ENCODE measurements at places on chromosomes 12 and 14.
A peak's percentile ranks its signal among the peaks of the same experiment; 100 is the strongest.

DNA sequence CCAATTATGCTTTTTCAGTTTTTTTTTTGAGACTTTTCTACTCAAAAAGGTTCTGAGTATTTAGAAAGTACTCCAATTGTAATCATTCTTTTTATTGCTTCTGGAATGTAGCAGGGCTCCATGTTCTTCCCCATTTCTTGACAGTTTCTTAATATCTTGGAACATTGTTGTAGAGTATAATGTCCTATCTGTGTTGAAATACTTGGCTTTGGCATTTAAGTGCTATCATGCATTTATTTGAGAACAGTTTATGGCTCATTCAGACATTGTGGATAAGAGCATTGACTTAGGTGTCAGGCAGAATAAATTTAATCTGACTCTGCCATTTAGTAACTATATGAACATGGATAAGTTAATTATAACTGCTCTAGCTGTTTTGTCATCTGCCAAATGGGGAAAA is 28.3 kb downstream of the ADIPOR2 start:
- DNase-seq: no peak

DNA sequence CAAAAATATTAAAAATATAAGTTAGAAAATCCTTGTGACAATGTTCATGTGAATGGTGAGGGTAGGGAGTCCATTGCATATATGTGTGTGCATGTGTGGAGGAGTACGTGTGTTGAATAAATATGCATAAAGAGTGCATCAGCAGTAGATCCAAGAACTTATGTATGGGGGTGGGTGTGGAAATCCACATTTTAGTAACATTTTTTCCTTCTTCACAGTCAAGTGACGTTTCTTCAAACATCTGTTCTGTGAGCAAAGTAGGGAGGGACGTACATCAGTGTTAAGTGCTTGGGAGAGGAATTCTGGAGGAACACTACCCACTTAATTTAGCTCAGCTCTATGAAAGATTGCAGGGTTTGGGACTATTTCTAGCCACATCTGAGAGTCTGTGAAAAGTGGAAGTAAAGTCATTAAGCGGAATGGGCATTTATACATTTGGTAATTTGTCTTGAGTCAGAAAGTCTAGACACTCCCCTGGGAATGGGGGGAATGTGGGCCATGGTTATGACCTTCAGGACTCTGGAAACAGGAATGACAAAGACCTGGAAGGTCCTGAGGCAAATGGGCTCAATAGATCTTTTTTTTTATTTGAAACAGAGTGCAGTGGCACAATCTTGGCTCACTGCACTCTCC is 156.4 kb upstream of the PLXNC1 start:
- DNase-seq: peak; percentile 80

GRCh38 chr12:119338593-119339363 is 4.2 kb downstream of the CCDC60 start:
- DNase-seq: peak; percentile 29

DNA sequence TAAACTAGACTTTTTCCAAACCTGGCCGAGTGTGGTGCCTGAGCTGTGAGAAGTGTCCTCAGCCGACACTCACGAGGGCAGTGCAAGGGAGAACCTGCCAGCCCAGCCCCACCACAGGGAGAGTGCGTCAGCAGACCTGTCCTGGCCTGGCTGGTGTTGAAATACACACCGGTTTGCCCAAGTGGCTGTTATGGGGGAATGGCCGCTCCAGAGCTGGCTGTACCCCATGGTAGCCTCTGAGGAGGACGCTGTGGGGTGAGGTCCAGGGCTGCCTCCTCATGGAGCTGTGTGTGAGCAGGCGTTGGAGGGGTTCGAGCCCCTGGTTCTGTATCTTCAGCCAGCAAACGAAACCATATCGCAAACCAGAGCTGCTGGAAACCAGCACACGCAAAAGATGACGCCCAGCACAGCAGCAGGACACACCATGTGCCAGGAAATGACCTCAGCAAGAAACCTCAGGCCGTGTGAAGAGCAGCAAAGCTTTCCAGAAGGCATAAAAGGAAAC is 9.4 kb downstream of the ANKRD9 start:
- no peak for DNase-seq

DNA sequence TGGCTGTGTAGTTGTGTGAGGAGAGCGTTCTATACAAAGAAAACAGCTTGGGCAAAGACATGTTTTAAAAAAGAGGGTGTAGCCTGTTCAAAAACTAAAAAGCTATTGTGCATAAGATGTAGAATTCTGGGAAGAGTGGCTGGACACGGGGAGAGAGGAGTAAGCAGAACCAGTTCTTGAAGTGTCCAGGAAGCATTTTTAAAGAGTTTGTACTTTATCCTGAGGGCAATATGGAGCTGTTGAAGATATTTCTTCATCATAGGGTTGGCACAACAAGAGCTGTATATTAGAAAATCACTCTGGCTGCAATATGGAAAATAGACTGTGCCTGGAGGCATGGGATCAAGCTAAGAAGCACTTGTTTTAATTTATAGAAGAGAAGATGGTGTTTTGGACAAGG is 458.9 kb upstream of the LMO3 start:
- DNase-seq: no peak

GRCh38 chr14:63276492-63277342 is 42.0 kb downstream of the GPHB5 start:
- no peak for DNase-seq

GRCh38 chr12:3380200-3381043 is 110.6 kb upstream of the PRMT8 start:
- peak; percentile 60 for DNase-seq

DNA sequence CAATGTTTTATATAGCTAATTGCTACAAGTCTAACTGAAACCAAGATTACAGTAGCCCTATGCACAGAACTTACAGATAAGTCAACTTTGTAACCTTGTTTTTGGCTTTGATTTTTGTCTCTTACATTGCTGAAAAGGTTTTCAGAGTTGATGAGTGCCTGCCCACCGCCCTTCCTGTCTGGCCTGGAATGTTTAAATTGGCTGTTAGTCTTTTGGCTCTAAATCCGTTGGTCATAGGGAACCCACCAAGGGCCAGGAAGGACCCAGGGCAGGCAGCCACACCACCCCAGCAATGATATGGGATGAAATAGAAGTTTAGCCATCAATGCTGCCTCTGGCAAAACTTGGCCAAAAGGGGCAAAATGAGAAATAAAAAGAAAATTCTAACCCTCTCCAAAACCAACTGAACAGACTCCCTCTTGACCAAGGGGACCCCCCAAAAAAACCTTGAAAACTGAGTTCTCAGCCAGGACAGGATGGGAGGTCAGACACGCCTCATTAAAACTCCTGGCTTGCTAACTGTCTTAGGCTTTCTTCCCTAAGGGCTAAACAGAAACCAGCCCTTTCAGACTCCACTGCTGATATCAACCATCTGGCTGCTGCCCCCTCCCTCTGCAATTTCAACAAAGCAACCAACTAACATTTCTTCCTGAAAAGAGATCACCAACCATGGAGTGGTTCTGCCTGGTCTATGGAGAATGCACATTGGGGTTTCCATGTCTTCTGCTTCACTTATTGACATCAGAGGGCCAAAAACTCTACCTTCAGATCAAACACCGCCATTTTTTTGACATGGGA is 242.1 kb upstream of the NOS1 start:
- DNase-seq: no peak

DNA sequence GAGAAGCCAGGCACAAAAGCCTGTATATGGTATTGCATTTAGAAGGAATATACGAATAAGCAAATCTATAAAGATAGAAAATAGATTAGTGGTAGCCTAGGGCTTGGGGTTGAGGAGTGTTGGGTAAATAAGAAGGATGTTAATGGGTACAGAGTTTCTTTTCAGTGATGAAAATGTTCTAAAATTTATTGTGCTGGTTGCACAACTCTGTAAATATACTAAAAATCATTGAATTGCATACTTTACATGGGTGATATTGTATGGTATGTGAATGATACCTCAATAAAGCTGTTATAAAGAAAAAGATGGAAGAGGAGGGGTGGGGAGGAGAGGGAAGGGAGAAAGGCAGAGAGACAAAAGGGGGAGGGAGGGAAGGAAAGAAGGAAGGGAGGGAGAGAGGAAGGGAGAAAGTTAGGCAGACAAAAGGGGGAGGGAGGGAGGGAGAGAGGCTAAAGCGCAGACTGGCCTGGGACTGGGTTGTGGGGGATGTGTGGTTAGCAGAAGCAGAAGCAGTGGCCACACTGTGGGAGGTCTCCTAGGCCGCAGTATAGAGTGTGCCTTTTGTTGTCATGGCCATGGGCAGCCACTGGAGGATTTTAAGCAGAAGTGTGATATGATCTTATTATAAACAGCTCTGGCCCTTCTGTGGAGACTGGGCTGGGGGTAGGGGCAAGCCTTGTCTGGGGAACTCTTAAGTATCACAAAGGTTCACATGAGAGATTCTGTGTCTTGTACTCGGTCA is 73.6 kb upstream of the ELK3 start:
- DNase-seq: peak; percentile 76

DNA sequence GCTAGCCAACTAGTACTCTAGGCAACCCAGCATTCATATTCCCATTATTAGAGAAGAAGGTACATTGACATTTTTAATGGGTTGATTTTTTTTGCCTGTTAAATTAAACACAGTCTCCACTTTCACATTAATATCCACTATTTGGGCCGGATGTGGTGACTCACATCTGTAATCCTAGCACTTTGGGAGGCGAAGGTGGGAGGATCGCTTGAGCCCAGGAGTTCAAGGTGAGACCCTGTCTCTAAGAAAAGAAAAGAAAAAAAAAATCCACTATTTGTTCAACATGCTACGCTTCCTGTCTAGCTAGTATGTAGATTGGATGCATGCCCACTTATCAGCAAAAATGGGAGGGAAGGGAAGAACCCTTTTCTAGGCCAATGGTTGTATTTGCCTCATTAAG is 7.1 kb upstream of the CRADD start:
- DNase-seq: no peak

- no peak for DNase-seq
Measured at GRCh38 chr14:90791486-90791885, 24.7 kb downstream of the TTC7B start.

DNA sequence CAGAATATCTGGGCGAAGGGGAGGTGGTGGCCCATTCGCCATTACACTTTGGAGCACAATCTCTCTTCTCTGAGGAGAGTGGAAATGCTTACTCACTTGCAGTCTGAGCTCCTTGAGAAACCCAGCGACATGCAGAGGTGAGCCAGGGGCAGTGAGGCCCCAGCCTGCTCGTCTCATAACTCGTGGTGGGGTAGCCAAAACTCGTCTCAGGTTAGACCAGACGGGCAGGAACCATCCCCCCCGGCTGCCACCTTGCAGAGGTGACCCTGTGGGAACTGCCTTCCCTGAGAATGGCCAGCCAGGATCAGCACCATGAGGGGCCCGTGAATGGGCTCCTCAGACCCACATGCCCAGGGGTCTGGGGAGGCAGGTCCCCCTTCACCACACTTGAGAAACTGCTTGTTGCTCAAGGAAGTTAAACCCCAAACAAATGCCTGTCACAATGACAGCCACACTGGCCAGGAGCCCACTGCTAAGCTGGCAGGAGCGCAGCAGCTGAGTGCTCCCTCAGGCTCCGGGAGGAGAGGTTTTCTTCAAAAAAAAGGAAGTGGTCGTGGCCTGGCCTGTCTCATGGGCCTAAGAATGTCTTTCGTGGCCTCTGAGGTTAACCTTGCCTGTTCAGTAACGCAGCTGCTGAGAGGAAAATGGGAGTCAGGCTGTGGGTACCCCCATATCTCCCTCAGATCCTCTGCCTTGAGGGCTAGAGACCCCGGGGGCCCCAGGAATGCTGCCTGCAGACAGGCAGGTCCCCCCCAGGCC is 9.2 kb upstream of the ALDH2 start:
- DNase-seq: peak; percentile 84

GRCh38 chr12:100830003-100830795 is 35.6 kb downstream of the ANO4 start:
- peak; percentile 64 for DNase-seq

DNA sequence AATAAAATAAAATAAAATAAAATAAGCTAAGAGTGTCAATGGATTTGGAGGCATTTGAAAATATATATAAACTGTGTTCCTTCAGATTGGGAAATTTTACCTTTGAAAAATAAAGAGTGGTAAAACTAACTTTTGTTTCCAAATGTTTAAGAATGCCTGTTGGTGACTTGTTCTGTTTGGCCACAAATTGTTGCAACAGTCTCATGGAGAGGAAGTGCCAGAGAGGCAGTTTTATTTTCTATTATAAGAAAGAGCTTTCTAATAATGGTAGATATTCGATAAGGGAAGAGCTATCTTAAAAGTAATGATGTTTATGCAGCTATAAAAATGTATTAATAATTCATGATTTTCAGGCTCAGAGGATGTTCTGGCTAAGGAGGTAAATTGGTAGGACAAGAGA is 68.8 kb upstream of the MDGA2 start:
- DNase-seq: no peak

DNA sequence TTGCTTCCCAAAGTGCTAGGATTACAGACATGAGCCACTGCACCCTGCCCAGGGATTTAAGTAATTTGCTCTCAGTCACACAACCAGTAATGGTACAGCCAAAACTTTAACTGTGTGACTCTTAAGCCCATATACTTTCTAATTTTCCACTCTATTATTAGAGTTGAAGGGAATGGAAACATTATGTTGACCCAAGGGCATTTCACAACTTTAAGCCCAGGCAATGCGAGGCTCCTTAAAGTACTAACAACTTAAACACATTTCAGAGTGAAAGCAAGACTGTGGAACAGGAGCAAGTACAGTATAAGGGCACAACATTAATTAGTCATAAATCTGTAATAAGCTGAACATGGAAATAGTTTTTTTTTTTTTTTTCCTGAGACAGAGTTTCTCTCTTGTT is 39.8 kb downstream of the BAZ1A start:
- DNase-seq: no peak

DNA sequence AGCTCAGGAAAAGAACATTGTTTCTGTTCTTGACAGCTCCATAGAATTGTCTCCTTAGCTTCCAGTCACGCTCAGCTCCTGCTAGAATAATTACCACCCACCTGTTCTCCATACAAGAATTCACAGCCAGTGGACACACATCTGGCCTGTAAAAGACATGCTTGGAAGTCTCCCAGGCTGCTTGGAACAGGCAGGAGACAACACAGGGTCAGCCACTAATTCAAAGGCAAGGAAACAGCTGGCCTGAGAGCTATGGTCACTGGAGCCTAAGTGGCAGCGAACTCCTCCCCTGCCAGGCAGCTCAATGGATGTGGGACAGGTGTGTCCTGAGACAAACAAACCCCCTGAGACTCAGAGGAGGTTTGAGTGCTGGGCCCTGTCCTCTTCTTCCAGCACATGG is 22.9 kb upstream of the LTBP2 start:
- peak; percentile 45 for DNase-seq

GRCh38 chr12:97548931-97549330 is 86.3 kb downstream of the RMST start:
- DNase-seq: no peak

DNA sequence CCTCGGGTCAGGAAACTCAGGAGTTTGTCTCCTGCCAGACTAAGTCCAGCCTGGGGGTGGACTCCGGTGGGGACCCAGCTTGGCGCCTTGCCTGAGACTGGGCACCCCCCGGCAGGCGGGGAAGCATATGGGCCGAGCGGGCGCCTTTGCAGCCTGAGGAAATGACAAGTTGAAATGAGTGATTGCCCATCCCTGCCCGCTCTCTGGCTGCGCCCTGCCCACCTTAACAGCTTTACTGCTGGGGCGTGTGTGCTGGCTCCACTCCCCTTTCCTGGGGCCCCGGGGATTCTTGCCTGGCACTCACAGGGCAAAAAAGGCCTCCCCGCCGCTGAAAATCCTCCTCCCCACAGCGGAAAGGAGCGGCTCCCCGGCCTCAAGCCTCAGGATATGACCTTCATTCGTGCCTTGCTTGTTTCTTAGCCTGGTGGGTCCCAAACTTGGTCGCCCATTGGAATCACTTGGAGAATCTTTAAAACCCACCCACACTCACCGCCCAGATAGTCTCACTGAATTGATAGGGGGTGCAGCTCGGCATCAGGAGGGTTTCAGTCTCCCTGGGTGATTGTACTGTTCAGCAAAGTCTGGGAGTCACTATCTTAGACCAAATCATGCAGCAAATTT is 1.5 kb downstream of the RFLNA start:
- DNase-seq: no peak

- no peak for DNase-seq
Measured at GRCh38 chr12:80708259-80708974, 983 bp downstream of the MYF6 start.

Data from islet precursor cell (in vitro differentiated cells).